ENCODE measurements at places on chromosomes 12 and 14.

- no peak for DNase-seq
Measured at GRCh38 chr12:111297703-111298426, 71.0 kb downstream of the PHETA1 start.

DNA sequence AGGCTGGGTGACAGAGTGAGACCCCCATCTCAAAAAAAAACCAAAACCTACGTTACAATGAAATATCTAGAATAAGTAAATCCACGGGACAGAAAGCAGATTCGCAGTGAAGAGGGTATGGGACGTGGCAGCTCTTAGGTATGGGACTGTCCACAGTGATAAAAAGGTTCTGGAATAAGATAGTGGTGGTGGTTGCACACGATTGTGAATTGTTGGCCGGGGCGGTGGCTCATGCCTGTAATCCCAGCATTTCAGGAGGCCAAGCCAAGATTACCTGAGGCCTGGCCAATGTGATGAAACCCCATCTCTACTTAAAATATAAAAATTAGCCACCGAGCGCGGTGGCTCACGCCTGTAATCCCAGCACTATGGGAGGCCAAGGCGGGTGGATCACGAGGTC is 76.3 kb downstream of the KDM2B start:
- DNase-seq = no peak

DNA sequence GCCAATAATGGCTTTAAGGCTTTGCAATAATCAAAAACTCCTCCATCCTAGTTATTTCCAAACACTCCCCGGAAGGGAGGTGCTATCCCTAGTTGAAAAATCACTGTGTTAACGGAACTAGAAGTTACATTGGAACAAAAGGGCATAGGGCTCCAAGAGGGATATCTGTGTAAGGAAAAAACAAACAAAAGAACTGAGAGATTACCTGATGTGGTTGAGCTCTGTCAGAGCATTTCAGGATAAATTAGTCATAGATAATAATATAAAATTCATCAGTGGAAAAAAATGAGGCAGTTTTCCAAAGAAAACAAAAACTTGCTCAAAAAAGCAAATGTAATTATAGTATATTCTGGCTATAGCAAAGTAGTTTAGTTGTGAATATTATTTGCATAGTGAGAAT is 27.4 kb upstream of the PAPLN start:
- DNase-seq = no peak

DNA sequence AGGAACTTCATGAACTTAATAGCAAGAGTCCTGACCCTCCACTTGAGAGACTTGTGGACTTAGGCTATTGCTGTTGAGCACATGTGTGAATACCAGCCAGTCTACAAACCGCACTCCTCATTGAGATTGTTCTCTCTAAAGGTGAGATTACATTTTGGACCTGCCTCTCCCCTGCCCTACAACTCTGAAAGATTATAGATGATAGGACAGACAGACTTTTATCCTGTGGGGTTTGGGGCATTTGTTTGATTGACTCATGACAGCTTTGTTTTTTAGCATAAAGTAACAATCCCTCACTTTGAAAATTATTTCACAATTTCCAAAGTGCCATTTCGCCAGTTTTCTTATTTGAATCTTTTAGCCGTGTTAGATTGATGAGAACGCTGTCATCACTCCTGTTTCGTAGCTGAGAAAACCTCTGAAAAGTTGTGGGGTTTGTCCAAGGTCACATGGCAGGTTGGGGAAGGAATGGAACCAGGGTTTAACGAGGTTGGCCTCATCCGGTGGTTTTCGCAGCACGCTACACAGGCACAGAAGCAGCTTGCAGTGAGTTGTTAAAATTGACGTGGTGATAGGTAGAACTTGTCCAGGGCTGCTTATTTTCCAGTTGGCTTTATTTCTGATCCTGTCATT is 836 bp downstream of the EVL start:
- DNase-seq = no peak

DNA sequence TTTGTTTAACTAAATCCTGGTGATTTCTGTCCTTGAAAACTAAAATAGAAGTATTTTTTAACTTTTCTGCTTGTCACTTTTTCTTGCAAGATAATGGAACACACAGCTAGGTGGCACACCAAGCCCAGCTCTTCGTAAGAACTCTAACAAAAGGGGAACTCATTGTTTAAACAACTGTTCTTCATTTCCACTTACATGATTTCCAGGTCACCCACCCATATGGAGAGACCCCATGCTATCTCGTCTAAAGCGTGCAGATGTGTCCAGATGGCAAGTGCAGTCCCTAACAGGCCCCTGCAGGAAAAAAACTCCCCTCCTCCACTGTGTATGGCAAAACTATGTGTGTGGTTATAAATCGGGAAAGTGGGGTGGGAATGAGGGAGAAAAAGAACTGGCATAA is 43.3 kb upstream of the NT5DC3 start:
- DNase-seq = peak; percentile 14

GRCh38 chr14:24891987-24892496 is 157.9 kb downstream of the STXBP6 start:
- DNase-seq = no peak

- DNase-seq = no peak
Measured at GRCh38 chr12:13154831-13155230, 41.7 kb upstream of the EMP1 start.

DNA sequence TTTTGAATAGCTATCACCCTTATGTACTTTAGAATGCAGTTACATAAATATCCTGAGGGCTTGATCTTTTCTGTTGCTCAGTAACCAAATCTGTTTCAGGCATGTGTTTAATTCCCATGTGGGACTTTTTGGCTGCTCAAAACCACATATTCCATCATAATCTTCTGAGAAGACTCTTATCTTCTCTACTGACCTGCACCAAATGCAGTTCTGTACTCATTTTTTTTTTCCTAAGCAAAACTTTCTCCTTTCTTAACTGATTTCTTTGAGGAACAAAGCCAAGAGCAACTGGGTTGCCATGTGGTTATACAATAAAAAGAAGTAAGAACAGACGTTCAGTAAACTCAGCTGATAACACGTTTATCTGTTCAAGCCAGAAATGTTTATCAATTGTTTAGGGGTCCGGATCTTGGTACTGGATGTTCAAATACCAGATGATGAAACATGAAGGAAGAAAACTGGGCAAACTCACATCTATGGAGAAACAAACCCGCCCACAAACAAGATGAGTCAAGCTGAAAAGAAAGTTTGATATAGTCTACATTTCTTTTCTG is 50.1 kb downstream of the TMEM132C start:
- no peak for DNase-seq

GRCh38 chr12:9024512-9024911 is 35.2 kb downstream of the KLRG1 start:
- DNase-seq = no peak

- DNase-seq = no peak
Measured at GRCh38 chr14:56162476-56162875, 44.3 kb downstream of the PELI2 start.

DNA sequence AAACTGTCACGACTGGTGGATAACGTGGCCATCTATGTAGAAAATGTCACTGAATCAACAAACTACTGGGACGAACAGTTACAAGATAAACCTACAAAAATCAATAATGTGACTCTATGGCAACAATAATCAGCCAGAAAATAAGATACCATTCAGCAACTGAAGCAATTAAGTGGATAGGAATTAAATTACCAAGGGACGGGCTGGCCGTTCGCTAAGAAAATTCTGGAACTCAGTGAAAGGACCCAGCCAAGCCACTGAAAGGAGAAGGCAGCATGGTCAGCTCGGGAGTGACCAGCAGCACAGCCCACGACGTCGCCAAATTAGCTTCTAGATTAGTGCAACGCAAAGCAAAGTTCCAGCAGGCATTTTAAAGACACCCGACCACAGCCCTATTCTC is 33.6 kb upstream of the TMEM179 start:
- no peak for DNase-seq

DNA sequence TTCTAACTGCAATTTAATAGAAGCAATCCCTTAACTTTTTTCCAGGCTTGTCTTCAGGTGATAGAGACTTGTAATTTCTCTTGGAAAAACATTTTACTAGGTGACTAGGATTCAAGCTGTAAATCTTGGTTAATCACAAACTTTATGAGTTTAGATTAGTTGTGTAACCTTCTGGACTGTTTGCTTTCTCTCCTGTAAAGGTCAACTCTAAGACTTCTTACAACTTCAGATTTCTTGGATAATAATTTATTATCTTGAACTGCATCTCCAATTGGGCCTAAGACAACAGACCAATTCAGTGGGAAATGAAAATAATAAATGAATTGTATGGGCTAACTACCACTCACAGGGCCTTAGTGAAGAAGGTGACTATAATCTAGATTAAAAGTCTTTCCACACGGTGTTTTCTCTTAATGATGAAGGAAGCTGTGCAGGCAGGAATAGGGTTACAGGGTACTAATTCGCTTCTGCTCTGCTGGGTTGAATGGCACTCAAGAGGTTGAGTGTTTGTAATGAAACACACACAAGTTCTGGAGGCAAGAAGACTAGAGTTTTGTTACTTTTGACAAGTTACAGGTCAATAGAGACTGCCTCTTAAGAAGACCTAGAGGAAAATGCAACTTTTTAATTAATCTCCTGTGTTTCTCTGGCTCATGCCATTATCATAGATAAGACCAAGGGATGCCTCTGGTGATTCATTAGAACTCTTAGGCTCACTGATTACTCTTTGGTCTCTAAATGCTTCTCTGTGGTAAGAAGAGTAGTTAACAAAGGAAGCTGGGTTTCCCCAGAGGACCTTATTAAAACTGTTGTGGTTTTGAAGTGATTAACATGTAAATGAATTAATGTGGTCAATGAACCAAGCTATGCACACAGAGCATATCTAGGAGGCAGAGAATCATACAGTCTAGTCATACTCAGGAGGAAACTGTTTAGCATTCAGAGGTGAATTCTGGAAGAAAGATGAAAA is 30.0 kb upstream of the OR4E1 start:
- no peak for DNase-seq

DNA sequence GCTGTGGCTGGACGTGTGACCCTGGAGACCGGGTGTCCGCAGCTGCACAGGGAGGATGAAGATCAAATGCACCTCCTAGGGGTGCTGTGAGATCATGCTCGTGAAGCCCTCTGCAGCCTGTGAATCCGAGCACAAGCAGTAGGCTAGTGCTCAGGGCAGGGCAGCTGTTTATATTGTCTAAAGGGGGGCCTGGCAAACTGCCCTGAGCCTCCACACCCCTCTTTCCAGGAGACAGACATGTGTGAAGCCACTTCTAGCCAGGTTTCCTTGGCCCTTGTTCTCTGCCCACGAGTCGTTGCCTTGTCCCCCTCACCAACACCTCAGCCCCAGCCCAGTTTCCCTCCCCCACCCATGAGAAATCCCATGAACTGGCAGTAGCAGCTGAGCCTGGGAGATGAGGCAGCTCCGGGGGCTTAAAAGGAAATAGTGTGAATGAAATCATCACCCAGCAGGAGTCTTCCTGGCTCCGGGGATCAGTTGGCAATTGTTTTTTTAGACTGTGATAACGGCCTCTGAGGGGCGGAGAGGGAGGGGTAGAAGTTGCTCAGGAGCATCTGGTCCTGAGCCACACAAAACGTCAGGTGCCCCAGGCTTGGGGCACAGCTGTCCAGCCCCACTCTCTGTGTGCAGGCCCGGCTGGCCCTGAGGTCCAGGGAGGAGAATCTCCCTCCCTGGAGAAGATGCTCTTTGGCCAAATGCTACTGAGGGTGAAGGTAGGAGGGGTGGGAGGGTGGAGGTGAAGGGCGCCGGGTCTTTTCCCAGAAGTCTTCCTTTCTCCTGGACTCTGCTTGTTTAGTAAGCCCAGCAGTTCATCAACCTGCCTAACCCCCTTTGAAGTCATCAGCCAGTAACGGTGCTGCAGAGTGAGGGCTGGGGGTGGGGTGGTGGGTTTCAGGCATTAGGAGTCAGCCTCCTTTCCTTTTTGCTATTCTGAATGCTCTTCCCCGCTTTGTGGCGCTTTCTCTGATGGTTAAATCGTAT is 4.0 kb downstream of the FGF6 start:
- DNase-seq = no peak

DNA sequence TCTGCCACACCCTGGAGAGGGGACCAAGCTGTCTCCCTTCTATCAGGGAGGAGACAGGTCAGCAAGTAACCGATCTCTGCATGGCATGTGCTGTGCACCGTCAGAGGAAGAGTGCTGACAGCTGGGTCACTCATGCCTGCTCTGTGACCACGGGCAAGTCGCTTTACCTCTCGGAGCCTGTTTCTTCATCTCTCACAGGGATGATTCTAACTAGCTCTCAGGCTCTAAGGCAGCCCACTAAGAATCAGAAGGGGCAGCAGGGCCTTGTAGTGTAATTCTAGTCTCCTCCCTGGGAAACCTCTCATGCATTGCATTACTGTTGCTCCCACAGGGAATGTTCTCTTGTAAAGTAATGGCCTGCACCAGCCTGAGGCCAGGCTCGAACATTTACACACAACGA is 11.9 kb downstream of the CD9 start:
- no peak for DNase-seq

- DNase-seq = no peak
Measured at GRCh38 chr12:80121661-80122060, 22.3 kb downstream of the OTOGL start.

DNA sequence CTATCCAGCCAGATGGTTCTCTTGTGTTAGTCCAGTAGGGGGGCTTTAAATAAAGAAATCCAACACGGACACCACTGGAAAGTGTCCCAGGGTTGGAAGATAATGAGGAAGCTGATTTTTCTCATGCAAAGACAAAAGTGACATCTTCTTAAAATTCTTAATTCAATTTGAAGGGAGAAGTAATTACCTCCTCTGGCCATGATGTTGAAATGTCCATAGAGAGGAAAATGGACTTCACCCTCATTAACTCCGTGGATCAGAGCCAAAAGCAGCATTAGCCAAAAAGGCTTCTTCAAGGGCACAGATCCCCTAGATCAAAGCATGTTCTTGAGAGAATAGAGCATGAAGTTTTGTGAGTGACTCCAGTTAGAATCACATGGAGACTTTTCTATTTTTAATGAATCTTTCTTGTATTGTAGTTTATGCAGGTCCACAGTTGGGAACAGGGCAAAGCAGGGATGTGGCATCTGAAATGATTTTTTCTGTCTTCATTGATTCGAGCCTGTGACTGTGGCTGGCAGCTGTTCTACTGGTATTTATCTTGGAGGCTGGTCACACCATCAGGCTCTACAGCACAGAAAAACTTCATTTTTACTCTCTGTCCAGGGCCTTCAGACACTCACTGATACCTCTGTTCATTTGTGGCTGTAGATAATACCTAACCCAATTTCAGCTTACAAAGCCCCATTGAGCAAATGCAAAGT is 1002.5 kb downstream of the AACS start:
- no peak for DNase-seq

DNA sequence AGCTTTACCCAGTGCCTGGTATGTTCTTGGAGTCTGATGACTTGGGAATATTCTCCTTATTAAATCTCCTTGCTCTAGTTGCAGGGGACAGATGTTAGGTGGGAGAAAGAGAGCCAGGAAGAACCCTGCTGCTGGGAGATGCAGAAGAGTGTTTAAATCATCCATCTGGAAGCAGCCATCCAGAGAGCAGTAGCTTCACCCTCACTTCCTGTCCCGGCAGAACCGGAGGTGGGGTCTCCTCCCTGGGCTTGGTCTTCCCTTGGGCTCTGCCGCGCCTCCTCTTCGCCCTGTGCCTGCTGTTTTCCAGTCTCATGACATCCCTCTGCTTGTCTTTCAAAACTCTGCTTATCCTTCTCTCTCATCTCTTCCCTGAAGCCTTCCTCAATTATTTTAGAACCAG is 15.5 kb downstream of the B4GALNT3 start:
- no peak for DNase-seq
